ENCODE measurements at places on chromosomes 13 and 19. TPM values are rescaled to one million over a fixed set of nuclear protein-coding genes. Genes with fewer than 3 reads are reported as not detected.

Gene ZNF808
- 19.8 TPM for polyA plus RNA-seq

Gene TRPC4
- polyA plus RNA-seq, result 0.13 TPM

Gene A1BG
- 1.5 TPM for polyA plus RNA-seq

DNA sequence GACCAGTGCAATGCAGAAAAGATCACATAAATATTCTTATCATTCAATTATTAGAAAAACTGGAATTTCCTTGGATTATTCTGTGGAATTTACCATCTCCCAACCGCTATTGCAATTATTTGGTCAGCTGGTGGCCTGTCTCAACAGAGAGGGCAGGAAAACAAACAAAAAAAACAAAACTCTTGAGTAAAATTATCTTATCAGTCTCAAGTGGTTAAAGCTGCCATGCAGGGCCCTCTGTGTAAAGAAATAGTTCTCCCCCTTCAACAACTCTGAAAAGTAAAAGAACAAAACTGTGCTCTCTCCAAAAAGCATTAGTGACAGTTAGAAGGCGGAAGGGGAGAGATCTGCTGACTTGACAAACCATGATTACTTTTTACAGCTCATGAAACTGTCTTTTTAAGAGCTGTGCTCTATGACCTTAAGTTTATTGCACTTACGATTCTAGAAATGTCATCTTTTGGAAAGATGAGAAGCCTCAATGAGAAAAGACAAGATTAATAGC is 152.3 kb downstream of the DLEU7 start:
- no peak for DNase-seq

DNA sequence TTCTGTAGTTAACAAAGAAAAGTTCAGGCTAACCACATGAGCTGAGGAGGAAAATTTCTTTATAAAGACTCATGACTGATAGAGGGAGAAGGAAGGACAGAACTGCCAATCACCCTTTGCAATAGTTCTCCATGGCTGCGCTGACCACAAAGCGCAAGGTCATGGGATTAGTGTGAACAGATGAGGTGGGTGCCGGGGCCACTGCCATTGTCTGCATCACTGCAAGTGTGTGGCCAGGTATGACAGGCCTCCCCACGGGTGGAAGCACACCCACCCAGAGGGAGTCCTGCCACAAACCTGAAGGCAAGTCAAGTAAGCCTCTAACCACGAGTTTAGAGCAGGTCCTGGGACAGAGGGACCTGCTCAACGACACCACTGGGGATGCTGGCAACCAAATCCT is 128.1 kb downstream of the TUBA3C start:
- DNase-seq, result no peak

Gene ZNF835
- 4.9 TPM for polyA plus RNA-seq

- peak; percentile 71 for DNase-seq
These were observed 151.7 kb downstream of the DCLK1 start for GRCh38 chr13:35979361-35979951.

- DNase-seq, result peak; percentile 85
These were observed 7.9 kb downstream of the UNC13A start for GRCh38 chr19:17680230-17680722.

Gene PSG5
- not detected for polyA plus RNA-seq

DNA sequence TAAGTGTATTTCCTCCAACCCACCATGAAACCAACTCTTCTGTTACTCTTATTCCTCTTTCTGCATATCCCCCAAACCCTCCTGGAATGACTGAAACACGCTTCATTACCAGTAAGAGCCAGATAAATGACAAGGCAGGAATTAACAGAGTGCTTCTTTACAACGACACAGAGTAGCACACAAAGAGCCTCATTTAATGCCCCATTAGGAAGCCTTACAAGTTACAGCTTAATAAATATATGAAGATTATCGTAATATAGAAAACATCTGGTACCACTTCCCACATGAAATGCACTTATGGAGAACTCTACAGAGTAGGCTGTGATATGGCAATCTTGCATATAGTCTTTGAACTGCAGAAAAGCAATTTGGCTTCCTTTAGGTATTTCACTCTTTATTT is 116.8 kb downstream of the ENOX1 start:
- DNase-seq, result peak; percentile 80

GRCh38 chr19:18205200-18205892 is 1.5 kb upstream of the RAB3A start:
- DNase-seq, result peak; percentile 83

- peak; percentile 61 for DNase-seq
These were observed 358.9 kb upstream of the NBEA start for GRCh38 chr13:34583181-34583580.

Gene SYNGR4
- not detected for polyA plus RNA-seq

All from left lung (tissue), 14 donors.